ENCODE measurements at places on chromosomes 2 and 18. TPM values are rescaled to one million over a fixed set of nuclear protein-coding genes. Genes with fewer than 3 reads are reported as not detected.

The CENPA gene
- total RNA-seq: 0.78 TPM

- DNase-seq: no peak
Measured at GRCh38 chr2:156189143-156189542, 143.4 kb downstream of the NR4A2 start.

- DNase-seq: no peak
Measured at GRCh38 chr2:62844311-62845090, 139.0 kb downstream of the EHBP1 start.

DNA sequence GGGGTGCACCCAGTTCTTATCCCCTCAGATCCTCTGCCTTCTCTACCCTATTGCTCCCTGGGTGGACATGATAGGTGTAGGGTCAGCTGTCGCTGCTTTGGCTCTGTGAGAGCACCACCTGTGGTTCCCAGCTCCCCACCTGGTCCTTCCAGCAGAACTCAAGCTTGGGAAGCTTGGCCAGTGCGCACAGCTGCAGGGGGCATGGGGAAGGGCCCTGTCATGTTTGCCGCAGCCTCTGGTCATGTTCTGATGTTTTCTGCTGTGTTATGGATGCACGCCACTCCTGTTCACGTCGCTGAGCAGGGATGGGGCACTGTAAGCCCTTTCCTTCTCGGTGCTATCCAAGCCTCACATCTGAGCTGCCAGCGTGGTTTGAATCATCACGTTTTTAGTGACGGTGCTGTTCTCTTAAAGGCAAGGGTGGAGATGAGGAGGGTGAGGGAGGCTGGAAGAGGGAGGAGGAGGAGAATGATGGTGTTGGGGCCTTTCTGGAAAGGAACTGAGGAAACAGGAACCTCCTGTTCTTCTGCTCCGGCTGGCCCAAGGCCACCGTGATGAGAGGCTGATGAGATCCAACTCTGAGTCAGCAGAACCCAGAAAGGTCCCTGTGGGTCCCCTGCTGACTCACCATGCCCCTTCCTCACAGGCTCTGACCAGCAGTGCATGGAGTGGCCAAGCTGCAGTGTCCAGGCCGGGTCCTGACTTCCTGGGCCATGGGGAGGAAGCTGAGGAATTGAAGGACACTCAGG is 78.0 kb downstream of the LIPG start:
- no peak for DNase-seq

- DNase-seq: no peak
Measured at GRCh38 chr2:133204421-133204820, 363.8 kb downstream of the NCKAP5 start.

DNA sequence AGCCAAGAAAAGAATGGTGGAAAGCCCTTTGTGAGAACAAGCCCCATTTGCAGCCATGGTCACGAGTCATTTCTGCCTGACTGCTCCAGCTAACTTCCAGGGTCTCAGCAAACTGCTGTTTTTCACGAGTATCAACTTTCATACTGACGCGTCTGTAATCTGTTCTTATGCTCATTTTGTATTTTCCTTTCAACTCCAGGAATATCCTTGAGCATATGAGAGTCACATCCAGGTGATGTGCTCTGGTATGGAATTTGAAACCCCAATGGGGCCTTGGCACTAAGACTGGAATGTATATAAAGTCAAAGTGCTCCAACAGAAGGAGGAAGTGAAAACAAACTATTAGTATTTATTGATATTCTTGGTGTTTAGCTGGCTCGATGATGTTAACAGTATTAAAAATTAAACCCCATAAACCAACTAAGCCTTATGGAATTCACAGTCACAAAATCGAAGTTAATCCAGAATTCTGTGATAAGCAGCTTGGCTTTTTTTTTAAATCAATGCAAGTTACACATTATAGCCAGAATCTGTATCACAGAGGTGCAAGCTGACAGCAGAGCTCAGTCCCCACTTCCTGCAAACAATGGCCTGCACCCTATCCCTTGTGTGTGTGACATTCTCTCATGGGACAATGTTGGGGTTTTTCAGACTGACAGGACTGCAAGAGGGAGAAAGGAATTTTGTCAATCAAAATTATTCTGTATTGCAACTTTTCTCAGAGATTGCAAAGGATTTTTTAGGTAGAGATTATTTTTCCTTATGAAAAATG is 26.1 kb downstream of the SLC14A1 start:
- no peak for DNase-seq

The TRIM43 gene
- not detected for total RNA-seq

GRCh38 chr2:119650846-119651370 is 28.1 kb upstream of the TMEM177 start:
- DNase-seq: no peak

- no peak for DNase-seq
Measured at GRCh38 chr18:6203791-6204190, 210.9 kb downstream of the L3MBTL4 start.

DNA sequence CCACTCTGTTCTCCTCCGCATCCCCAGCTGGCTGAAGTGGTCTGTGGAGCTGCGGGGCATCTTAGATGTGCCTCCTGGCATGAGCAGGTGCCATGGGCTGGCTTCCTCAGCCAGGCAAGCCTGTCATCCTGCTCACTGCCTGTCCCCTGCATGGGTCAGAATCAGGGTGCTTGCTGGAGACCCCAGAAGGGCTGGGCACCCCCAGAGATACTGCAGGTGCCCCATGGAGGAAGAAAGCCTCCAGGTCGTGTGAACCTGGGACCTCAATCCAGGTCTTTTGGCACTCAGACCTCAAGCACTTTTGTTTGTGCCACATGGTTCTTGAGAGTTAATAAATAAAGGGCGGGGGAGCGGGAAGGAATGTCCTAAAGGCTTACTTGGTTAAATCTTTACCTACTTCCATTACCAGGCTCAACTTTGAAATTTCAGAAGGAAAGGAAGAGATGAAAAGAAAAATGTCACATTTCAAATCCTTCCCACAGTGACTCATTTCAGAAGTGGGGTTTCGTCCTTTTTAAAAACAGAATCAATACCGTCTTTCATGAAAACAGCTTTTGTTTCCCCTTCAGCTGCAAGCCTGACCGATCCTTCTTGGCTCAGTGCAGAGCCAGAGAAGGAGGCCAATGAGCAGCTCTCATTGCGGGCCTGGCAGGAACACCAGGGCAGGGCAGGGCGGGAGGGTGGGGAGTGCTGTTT is 69.9 kb downstream of the RHOB start:
- no peak for DNase-seq

GRCh38 chr18:60266558-60266957 is 106.0 kb downstream of the MC4R start:
- DNase-seq: no peak

GRCh38 chr18:22683196-22683676 is 249.9 kb upstream of the RBBP8 start:
- DNase-seq: no peak

DNA sequence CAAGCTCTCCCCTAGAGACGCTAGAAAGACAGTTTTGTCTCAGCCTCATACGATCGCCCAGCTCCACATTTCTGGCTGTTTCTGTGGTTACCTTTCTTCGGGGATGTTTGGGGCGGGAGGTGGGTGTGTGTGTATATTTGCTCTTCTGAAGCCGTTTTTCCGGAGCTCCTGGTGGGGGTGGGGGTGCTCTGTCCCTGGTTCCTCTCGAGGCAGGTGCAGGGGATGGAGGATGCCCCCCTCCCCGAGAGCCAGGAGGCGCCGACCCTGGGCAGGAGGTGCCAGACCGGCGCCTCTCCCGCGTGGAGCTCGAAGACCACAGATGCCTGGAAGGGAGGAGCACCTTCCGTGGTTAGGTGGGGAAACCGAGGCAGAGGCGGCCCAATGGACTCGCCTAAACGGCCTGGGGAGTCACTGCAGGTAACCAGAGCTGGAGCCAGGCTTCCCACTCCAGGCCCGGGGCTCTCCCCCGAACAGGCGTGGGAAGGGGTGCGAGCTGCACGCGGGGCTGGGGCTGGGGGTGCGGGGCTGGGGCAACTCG is 694 bp upstream of the HPCAL1 start:
- DNase-seq: no peak

The ANKRD36C gene
- total RNA-seq: 24.3 TPM

DNA sequence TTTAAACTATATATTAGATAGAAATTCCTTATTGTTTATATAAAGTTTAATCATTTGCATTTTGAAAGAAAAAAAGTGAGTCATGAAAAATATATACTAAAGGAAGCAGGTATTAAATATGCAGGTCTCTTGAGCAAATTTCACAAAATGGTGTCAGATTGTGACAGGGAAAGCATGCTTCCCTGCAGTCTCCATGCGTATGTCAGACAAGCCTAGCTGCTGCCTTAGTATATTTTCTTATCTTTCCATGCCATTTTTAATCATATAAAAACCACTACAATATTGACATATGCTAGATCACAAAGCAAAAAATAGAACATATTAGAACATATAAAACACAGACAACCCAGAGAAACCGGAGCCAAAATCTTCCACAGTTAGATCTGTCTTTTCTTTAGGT is 1137.7 kb upstream of the DDX18 start:
- no peak for DNase-seq

- DNase-seq: no peak
Measured at GRCh38 chr2:16126517-16127275, 186.3 kb downstream of the MYCN start.

DNA sequence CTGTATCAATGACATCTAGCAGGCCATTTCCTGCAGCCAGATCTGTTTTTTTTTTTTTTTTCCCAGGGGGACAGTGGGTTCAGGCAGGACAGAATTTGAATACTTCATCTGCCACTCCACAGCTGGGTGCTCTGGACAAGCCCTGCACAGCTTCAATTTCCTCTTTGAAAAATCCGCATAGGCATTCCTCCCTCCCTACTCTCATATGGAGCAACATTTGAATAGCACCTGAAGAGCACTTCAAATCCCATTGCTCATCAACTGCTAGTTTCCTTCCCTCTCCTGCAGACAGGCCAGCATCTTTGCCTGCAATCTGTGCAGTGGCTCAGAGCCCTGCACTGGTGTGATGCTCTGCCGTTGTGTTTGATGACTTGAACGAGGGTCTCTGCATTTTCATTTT is 326.3 kb downstream of the TSN start:
- no peak for DNase-seq

DNA sequence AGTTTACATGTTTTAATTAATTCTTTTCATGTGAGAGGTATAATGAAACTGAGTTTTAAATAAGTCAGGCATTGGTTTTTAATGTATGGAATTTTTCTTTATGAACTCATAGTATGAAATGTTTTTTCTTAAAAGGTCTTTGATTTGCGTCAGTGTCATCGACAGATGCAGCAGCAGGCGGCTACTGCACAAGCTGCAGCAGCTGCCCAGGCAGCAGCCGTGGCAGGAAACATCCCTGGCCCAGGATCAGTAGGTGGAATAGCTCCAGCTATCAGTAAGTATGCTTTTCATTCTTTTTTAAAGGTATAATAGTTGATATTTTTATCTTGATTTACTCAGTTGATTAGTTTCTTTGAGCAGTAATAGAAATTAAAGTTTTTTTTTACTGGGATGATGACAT is 46.5 kb downstream of the SMAD4 start:
- no peak for DNase-seq

The ZNF532 gene
- total RNA-seq: 56.6 TPM

The IL36B gene
- not detected for total RNA-seq

- no peak for DNase-seq
Measured at GRCh38 chr2:174322746-174323145, 12.0 kb upstream of the SP9 start.

- DNase-seq: peak; percentile 89
Measured at GRCh38 chr2:37671009-37671815, at the start of gene CDC42EP3. TSS of gene CDC42EP3 (minus strand) at chr2:37671642. CDS start at chr2:37646587, 25,055 bp downstream.

DNA sequence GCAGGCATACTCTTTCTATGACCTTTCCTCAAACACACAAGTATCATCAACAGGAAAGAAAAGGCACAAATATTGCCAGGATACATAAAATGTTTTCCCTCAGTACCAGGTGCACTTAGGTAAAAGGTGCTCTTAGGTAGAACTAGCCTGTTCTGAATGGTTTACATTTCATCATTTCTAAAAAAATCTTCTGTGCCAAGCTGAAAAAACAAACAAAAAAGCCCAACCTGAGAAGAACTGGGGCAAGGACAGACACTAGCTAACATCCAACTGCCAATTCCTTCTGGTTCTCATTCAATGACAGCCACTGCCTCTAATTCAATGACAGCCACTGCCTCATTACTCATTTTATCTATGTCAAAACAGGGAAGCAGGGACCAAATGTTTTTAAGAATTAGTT is 68.5 kb downstream of the SPIRE1 start:
- no peak for DNase-seq

The C2orf15 gene
- 1.1 TPM for total RNA-seq

- DNase-seq: no peak
Measured at GRCh38 chr18:23712445-23712844, 23.2 kb downstream of the LAMA3 start.

The UGT1A8 gene
- not detected for total RNA-seq

The ALPI gene
- total RNA-seq: not detected

DNA sequence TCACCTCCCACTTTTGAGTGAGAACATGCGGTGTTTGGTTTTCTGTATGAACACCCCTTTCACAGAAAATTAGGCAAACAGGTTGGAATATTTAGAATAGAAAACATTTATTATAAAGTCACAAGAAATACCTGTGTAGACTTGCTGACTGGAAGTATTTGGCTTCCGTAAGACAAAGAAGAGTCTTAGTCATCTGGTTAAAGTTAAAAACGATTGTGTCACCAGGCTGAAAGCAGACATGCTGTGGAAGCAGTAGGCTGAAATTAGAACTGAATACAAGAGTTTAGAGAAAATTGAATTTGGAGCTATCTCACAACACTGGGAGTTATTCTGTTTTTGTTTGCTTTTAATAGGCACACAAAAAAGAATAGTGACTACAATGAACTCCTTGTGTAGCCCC is 16.2 kb upstream of the CLASP1 start:
- DNase-seq: no peak

GRCh38 chr2:207914716-207915115 is 110.6 kb downstream of the PLEKHM3 start:
- DNase-seq: no peak

GRCh38 chr2:20065885-20066602 is 14.6 kb upstream of the LAPTM4A start:
- no peak for DNase-seq
